Left forelimb (tissue), 1 donor: ENCODE measurements at places on chromosomes 4 and X.

DNA sequence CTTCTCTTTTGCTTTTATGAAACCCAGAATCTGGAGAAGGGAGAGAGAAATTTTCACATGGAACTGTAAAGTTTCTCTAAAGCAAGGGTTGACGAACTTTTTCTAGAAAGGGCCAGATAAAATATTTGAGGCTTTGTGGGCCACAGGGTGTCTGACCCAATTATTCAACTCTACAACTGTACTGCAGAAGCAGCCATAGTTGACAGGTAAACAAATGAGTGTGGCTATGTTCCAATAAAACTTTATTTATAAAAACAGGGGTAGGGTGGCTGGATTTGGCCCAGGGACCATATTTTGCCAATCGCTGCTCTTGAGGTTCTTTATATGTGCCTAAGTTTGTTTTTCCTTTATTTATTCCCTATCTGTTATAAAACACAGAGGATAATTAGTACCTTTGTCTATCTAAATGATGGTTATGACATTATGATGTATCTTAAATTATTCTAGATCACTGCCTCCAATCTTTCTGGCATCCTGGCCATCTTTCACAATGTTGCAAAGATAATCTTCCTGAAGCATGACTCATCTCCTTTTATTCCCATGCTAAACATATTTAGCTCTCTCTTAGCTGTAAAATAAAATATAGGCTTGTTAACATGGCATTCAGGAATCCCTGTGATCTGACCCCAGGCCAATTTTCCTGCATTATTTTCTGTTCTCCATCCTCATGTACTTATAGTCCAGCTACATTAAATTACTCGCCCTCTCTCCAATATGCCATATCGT, 106.8 kb upstream of the CBLL2 start:
- DNase-seq, result no peak

DNA sequence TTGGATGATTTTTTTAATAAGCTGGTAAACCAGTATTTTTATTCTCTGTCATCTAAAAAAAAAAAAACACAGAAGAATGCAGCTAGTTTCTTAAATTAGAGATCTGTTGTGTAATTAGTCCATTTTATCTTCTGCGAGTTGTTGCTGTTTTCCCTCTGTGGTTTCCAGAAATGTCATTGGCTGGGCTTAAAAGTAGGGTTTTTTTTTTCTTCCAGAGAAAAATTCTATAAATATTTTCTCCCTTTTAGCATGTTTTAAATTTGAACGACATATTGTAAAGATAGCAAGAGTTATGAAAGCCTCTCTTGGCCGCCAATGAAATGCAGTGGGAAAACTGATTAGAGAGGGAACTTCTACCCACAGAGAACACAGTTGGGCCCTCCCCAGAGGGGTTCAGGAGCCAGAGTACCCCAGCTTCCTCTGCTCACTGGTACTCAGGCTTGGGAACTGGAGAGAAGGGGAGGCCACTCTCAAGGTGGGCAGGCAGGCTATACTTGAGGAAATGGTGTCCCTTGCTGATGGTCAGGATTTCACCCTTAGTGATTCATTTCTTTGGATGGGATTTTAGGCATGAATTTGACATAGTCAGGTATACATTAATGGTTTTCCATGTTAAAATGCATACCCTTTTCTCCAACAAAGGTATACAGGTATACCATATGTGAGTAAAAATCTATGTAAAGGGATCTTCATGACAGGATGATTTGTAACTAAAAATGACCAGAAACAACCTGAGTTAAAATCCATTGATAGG, 166.1 kb downstream of the BCOR start:
- no peak for DNase-seq

DNA sequence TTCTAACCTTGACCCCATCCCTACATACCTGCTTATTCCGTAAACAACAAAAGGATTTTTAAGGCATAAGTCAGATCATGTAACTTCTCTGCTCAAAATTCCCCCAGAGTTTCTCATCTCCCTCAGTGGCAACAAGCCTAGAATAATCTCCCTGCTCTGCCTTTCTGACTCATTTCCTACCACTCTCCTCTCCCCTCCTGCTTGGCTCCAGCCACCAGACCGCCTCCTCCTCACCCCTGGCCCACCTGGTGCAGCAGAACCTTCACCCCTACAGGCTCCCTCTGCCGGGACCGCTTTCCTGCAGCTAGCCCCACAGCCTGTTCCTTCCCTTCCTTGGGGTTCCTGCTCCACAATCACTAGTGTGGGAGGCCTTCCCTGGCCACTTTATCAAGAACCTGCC, 32.1 kb downstream of the TSPAN5 start:
- no peak for DNase-seq

DNA sequence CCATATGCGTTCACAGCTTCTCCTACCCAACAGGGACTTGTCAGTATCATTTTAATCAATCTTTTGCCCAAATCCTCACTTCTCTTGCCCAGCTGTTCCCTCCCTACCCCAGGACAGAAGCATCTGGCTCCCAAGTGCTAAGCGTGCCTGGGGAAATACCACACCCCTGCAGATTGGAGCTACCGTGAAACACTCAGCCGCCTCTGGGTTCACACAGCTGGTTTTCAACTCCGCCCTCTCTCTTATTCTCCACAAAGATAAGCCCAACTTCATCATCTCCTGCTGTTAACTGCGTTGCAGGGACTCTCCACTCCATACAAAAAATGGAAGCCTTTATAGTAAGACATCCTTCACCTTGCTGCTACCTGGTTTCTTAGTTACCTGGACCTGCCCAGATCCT, 147.3 kb upstream of the FTHL17 start:
- no peak for DNase-seq

- no peak for DNase-seq
Observed at GRCh38 chr4:8081621-8082516, 76.7 kb downstream of the ABLIM2 start.

- DNase-seq, result no peak
Observed at GRCh38 chr4:4395371-4395770, 8.5 kb downstream of the NSG1 start.
